Endothelial cell (in vitro differentiated cells): ENCODE measurements at places on chromosomes 1 and 21.

DNA sequence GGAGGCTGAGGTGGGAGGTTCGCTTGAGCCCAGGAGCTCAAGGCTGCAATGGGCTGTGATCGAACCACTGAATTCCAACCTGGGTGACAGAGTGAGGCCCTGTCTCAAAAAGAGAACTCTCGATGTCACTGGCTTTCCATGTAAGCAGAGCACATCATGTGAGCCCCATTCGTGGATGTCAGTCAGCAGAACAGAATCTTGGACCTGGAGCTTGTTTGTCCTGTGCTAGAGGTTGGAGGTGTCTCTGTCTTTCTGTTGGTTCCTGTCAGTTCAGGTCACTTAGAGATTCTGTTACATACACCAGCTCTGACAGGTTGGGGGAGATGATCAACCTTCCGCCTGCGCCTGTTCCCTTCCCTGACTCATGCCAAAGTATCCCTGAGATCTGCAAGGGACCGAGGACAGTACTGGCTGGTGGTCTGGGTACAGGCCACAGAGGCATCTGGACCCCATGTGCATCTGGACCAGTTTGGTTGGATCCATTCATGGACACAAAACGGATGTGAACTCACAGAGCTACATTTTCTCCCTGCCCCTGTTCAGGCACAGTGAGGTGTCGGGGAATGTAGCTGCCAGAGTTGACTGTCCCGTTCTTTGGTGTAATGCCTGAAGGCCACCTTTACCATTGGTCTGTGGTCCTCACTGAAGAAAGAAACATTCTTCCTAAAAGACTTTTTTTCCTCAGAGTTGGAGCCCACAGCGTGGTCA is 10.0 kb downstream of the ARF1 start:
- peaks cover 30% of the 10 kb centered on the region for H3K36me3 ChIP-seq
- DNase-seq, result no peak
- peaks cover 56% of the 10 kb centered on the region for H3K4me1 ChIP-seq
- peaks cover 21% of the 10 kb centered on the region for H3K27me3 ChIP-seq
- H3K4me3 ChIP-seq, result no peak overlapping the region

DNA sequence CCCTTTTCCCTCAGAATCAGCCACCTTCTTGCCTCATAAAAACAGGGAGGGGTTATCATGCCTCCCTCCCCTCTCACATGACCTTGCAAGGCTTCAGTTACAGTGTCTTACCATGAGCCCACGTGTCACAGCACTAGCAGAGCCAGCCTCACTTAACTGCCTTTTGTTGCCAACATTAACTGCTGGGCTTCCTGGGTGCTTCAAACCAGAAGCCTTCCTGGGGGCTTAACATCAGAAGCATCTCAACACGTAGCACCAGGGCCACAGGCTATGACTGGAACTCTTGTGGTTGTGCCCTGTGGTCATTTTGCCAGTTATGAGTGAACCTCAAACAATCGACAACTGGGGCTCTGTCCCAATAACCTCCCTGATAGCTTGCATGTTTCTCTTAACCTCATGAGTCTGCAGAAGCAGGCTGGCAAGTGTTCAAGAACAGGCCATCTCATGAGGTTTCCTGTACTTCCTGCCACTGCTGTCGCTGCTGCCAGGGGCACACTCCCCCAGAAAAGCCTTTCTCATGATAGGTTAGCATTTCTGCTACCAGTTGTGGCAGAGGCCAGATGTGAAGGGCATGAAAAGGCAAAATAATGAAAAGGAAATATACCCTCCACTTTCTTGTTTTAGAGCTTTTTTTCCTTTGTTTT is 132.2 kb downstream of the GLUL start:
- no peak overlapping the region for H3K4me3 ChIP-seq
- no peak for DNase-seq
- H3K27ac ChIP-seq, result no peak overlapping the region
- H3K4me1 ChIP-seq, result no peaks in the 10 kb centered on the region
- H3K36me3 ChIP-seq, result no peaks in the 10 kb centered on the region
- H3K27me3 ChIP-seq, result peaks cover 2% of the 10 kb centered on the region

DNA sequence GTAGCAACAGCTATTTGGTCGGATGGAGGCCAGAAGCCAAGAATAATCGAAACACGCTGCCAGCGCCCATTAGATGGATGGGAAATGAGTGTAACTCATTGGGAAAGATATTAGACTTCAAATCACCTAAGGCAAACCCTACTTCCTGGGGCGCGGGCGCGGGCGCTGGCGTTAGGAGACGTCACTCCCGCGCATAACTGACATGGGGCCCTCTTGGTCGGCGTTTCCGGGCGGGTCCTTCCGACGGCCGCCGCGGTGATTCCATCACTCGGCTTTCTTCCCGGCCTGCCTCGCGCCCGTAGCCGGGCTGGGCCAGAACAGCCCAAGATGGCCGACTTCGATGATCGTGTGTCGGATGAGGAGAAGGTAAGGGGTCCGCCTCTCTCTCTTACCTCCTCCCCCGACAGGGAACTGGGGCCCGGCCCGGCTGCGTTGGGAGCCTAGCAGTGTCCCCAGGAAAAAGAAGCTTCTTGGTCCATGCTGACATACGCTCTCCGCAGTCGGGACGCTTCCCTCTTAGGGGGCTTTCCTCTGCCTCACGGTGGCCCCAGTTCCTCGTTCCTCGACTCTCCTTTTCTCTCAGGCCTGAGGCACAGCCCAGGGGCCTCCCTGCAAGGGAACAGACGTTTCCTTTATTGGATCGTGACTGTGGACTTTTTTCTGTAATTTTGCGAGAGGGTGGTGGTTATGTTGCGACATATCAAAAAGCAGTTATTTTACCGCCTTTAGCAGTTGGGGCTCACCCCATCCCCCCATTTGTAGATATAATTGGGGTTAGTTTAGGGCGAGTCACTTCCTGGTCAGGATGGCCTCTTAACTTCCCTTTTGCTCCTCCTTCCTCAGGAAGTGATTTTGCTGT is at the start of gene CAPZA1:
Gene CAPZA1, plus strand, starts transcription at position 315 of the 859 bp plus-strand sequence. Its CDS starts 13 bp downstream, at position 328.
- peaks cover 22% of the 10 kb centered on the region for H3K4me1 ChIP-seq
- peak within 1 kb of the TSS; percentile 99 for H3K27ac ChIP-seq
- DNase-seq, result peak; percentile 89
- H3K4me3 ChIP-seq, result peak within 1 kb of the TSS; percentile 99

- peaks cover 5% of the 10 kb centered on the region for H3K27me3 ChIP-seq
- H3K27ac ChIP-seq, result no peak overlapping the region
- H3K36me3 ChIP-seq, result no peaks in the 10 kb centered on the region
- peaks cover 21% of the 10 kb centered on the region for H3K4me1 ChIP-seq
Observed at GRCh38 chr21:45552696-45553391, 10.6 kb upstream of the SLC19A1 start.

- peaks cover 8% of the 10 kb centered on the region for H3K36me3 ChIP-seq
- H3K4me1 ChIP-seq, result peaks cover 24% of the 10 kb centered on the region
- DNase-seq, result no peak
- no peak overlapping the region for H3K27ac ChIP-seq
- H3K27me3 ChIP-seq, result peaks cover 15% of the 10 kb centered on the region
Observed at GRCh38 chr1:7009741-7010525, 224.7 kb downstream of the CAMTA1 start.
